Stimulated activated CD4-positive, alpha-beta T cell treated with anti-CD3 and anti-CD28 coated beads, Interleukin-4, amount 100 ng/mL, for 4 hours (primary cell): ENCODE measurements at places on chromosomes 13 and 19.
A peak's percentile ranks its signal among the peaks of the same experiment; 100 is the strongest.

- no peak for DNase-seq
Measured at GRCh38 chr13:98288211-98288610, 111.1 kb upstream of the RNF113B start.

DNA sequence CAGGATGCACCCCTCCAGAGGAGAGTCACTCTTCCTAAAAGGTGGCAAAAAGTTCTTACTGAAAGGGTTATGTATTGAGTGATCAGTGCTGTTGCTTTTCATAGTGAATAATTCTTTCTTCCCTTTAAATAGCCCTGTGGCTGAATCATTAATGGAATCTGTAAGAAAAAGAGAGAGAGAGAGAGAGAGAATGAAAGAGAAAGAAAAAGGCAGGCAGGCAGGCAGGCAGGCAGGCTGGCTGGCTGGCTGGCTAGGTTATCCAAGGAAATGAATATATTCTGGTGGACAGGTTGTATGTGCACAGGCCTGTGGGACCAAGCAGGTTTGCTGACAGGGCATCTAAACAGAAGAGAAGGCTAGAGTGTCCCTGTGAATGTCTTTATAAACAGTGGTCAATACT is 100.5 kb downstream of the DLEU7 start:
- DNase-seq = no peak

- no peak for DNase-seq
Measured at GRCh38 chr19:36051236-36051635, 2.8 kb downstream of the THAP8 start.

- no peak for DNase-seq
Measured at GRCh38 chr13:98962901-98963590, 14.8 kb downstream of the DOCK9 start.

GRCh38 chr13:51645154-51645650 is 60.9 kb downstream of the WDFY2 start:
- no peak for DNase-seq

DNA sequence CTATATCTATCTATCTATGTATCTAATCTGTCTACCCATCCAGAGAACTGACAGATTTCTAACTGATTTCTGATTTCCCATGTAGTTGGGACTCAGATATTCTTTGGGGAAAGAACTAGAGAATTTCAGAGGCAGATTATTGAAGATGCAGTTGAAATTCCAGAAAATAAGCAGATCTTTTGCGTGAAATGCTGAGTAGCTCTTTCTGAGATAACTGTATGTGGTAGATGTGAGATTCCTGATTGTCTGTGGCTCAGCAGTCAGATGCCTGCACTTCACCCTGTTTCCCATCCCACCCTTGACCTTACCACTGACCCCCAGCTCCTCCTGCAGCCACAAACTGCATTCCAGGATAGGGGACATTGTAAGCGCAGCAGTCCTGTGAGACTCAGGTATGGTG is 61.5 kb downstream of the DGKH start:
- no peak for DNase-seq

GRCh38 chr19:48915757-48916156 is 15.6 kb downstream of the NUCB1 start:
- DNase-seq = no peak

- no peak for DNase-seq
Measured at GRCh38 chr19:29323021-29323430, 110.1 kb upstream of the UQCRFS1 start.

GRCh38 chr13:23456437-23457210 is 23.1 kb upstream of the SACS start:
- DNase-seq = no peak

GRCh38 chr19:5340637-5341447 is at the start of gene PTPRS:
Gene PTPRS, minus strand, starts transcription at chr19:5340812. Its CDS starts 54,672 bp downstream, at chr19:5286140.
- DNase-seq = peak; percentile 49

DNA sequence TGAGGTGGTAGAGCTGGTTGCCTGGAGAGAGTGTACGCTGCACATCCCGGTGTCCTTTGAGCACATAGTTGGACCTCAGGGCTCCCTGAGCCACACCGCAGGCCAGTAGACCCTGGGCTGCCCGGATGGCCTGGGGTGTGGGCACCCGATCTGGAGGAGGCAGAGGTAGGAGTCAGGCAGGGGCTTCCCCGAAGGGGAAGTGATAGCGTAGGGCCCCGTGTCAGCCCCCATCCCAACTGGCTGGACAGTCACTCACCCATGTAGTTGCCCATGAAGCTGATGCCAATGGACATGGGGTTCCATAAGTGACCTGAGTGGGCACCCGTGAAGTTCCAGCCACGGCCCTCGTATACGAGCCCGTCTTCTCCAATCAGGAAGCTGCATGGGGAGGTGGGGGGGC is 3.6 kb downstream of the PGLYRP1 start:
- no peak for DNase-seq

DNA sequence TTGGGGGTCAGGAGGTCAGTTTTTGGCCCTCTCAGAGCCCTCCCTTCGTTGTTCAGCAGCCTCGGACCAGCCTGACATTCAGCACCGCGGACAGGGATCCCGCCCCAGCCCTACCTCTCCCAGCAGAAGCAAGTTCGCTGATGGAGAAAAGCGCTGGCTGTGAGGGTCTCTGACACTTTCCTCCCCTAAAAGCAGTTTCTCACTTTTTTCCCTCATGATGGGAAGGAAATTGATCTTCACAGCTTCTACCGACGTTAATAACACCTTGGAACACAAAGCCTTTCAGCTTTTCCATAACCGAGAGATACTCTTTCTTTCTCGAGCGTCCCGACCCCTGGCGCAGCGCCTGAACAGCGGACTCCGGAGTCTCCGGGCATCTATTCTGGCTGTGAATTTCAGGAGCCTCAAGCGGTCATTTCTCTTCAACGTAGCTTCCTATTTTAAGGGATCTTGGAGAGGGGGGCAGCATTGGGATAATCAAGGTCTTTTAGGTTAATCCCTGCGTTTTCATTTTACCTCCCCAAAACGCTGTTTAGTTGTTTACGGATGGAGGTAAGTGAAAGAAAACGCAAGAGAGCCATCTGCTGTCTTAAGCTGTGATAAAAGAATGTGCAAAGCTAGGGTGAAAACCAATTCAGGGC is 467.2 kb downstream of the ITGBL1 start:
- DNase-seq = no peak

GRCh38 chr19:34994643-34995541 is 5.2 kb upstream of the GRAMD1A start:
- DNase-seq = no peak

GRCh38 chr19:21398851-21399250 is 1.9 kb downstream of the ZNF493 start:
- no peak for DNase-seq

DNA sequence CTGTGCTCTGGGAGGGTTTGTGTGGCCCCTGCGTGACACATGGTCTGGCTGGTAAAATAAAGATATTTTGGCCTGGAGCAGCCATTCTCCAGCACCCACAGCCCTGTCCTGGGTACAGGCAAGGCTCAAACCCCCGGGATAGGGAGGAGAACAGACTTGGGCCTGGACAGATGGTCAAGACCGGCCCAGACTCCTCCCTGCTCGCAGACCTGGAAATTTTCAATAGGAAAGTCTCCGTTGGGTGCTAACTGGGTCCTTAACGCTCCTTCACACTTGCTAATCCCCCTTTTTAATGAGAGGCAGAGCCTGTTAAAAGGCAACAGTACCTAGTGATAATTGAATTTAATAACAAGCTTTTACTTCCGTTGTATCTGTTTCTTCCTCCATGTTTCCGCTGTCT is 2.5 kb downstream of the PALM start:
- DNase-seq = no peak

DNA sequence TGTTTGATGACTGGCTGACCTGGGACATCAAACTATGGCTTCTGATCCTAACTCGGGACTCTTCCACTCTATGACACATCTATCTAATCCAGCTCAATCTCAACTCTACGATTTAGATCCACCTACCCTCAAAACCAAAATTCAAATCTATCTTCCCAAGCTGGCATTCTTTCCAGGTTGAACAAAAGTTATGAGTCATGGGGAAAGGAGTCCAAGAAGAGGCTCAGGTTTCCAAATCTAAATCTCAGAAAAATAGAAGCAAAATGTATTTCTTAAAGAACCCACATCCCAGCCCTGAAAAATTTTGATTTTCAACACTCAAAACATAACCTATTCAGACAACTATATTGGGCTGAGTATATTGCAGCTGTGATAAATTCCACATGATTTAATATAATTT is 143.9 kb upstream of the IPO5 start:
- no peak for DNase-seq

GRCh38 chr19:11291415-11291814 is 4.5 kb upstream of the TSPAN16 start:
- DNase-seq = no peak

DNA sequence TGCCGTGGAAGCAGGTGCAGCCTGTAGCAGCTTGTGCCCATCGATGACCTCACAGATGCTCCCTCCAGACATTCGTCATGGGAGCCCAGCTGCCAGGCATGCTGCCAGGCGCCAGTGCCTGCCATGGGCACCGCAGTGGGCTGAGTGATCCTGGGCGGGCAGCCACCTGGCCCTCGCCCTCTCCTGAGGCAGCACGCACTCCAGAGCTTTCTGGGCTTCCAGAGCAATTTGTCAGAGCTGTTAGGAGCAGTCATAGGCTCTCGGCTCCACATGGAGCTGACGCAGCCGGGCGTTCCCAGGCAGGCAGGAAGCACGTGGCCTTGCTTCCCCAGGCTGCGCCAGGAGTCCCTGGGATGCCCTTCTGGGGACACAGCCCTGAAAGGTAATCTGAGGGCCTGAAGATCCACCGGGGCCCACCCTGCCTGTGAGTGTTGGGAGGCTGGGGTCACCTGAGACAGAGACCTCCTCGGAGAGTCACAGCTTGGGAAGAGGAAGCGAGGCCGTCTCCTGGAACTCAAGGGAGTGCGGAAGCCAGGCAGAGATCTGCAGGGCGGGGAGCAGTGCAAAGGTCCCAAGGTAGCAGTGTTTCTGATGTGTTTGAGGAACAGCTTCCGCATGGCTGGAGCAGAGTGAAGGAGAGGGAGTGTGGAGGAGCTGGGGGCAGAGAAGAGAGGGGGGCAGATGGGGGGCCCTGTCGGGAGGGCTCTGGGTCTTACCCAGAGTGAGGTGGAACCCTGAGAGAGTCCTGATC is 50.6 kb downstream of the DPF1 start:
- DNase-seq = no peak

GRCh38 chr13:29125934-29126424 is 305.8 kb downstream of the MTUS2 start:
- no peak for DNase-seq

- no peak for DNase-seq
Measured at GRCh38 chr13:21175656-21176214, 617 bp downstream of the SKA3 start.

DNA sequence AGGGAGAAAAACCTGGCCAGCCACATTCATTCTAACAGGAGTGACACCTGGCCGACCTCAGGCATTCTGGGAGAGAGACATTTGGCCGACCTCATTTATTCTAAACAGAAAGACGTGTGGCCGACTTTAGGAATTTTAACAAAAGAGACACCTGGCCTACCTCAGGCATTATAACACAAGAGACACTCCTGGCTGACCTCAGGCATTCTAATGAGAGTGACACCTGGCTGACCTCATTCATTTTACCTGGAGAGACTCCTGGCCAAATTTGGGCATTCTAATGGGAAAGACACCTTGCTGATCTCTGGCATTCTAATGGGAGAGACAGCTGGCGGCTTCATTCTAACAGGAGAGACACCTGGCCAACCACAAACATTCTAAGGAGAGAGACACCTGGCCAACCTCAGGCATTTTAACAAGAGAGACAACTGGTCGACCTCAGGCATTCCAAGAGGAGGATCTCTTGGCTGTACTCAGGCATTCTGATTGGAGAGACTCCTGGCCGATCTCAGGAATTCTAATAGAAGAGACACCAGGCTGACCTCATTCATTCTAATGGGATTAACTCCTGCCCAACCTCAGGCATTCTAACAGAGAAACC is 1353.9 kb downstream of the UQCRFS1 start:
- no peak for DNase-seq

- no peak for DNase-seq
Measured at GRCh38 chr13:44104197-44104490, 224.4 kb downstream of the LACC1 start.
